ENCODE measurements at places on chromosomes 5 and 9.

DNA sequence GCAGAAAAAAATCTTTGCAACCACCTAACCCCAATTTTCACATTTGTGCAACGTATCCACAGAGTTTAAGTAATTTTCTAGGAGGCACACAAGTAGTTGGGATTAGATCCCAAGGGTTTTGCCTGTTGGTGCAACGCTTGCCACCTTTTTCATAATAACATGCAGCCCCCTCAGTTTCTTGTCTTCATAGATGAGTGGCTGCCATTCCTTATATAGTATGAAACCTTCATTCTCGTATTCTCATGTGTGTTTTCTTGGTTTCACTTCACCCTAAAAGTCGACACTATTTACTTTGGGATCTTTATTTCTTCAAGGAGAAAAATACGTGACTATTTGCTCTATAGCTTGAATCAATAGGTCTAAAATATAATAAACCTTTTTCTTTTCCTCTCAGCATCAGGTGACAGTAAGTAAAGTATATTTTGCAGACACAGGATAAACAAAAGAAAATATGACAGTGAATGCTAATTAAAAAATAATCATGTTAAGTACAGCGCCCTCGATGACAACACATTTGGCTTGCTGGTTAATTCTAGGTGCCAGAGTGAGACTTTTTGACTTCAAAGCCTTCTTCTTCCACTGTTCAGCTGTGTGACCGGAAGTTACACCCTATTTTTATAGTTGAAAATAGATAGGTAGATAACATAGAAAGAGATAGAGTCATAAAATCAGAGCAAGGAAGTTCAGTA lies 342.8 kb upstream of the CCNG1 start:
- DNase-seq = no peak

GRCh38 chr5:101531026-101531425 lies 627.9 kb upstream of the ST8SIA4 start:
- no peak for DNase-seq

DNA sequence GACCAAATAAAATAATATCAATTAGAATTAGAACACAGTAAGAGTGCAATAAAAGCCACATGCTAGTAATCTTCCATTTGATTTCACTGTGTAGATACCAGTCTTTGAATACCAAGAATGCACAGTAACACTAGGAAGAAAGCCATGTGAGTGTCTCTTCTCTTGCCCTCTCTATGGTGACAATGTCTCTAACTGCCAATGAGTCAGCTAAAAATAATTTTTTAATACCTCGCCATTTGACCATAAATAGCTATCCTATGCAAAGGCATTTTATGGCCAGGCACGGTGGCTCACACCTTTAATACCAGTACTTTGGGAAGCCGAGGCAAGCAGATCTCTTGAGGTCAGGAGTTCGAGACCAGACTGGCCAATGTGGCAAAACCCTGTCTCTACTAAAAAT lies 30.6 kb downstream of the EDIL3 start:
- DNase-seq = no peak

DNA sequence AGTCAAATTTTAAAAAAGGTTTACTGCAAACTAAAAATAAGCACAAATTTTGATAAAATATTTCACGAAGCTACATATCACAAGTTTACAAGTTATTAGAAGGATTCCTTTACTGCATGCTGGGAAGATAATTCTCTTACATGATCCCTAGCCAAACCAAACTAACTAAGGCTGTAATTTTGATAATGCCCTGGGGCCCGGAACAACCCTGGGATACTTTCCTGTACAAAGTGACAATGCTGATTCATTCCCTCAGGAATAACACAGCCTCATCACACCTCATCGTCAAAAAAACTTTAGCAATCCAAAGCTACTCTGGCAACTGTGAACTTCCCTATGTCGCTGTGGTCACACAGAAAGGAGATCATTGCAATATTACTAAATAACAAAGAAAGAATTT lies 402.9 kb downstream of the RAB3C start:
- no peak for DNase-seq

DNA sequence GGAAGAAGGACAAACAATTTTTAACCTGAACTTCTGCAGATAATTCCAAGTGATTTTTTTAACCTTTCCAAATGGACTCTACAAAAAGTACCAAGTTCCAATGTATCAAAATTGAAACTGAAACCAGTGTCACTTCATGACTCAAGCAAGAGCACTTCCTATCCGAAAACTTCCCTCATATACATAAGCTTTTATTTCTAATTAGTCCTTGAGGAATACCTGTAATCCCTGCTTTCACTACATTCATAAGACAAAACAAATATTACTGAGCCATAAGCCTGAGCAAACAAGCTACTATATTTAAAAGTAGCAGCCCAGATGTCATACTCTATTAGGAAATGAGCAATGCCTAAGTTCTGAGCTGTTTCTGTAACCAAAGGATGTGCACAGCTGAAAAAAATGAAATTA lies 224.4 kb downstream of the EBF1 start:
- DNase-seq = no peak

DNA sequence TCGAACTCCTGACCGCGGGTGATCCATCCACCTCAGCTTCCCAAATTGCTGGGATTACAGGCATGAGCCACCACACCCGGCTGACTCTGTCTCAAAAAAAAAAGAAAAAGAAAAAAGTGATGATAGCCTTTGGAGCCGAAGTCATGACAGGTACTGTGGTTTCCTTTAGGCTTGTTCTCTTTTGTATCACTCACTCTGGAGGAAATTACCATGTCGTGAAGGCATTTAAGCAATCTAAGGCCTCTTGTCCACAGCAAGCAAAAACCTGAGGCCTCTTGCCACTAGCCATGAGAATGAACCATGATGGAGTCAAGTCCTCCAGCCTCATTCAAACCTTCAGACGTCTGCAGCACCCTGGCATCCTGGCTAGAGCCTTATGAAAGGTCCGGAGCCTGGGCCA lies 286.1 kb downstream of the RAB3C start:
- DNase-seq = no peak

Measured in activated gamma-delta T cell (primary cell).